Pancreas (tissue), 10 donors: ENCODE measurements at places on chromosomes 7 and 10.

DNA sequence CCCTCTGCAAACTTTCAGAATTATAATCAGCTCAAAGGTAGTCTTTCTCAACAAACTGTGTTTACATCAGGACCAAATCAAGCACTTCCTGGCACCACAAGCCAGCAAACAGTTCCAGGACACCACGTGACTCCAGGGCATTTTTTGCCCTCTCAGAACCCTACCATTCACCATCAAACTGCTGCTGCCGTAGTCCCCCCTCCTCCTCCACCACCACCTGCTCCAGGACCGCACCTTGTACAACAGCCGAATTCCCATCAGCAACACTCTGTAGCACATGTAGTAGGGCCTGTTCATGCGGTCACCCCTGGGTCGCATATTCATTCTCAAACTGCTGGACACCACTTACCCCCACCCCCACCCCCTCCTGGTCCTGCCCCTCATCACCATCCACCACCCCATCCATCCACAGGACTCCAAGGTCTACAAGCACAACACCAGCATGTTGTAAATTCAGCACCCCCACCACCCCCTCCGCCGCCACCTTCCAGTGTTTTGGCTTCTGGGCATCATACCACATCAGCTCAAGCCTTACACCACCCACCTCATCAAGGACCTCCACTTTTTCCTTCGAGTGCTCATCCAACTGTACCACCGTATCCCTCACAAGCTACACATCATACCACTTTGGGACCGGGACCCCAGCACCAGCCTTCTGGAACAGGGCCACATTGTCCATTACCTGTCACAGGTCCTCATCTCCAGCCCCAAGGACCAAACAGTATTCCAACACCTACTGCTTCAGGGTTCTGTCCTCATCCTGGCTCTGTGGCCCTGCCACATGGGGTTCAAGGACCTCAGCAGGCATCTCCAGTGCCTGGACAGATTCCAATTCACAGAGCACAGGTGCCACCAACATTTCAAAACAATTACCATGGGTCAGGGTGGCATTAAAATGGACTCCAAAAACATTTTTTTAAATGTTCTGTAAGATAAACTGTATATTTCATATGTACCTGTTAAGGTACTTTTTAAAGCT lies 98.7 kb downstream of the KMT2E start:
- no peak overlapping the region for H3K4me3 ChIP-seq
- peak overlapping the region; percentile 50 for H3K27ac ChIP-seq
- peaks cover 21% of the 10 kb centered on the region for H3K36me3 ChIP-seq
- peak; percentile 65 for DNase-seq

GRCh38 chr10:12165999-12166775 lies 29.5 kb downstream of the NUDT5 start:
- H3K4me3 ChIP-seq, result no peak overlapping the region
- peaks cover 38% of the 10 kb centered on the region for H3K36me3 ChIP-seq
- no peak overlapping the region for H3K27ac ChIP-seq
- no peaks in the 10 kb centered on the region for H3K4me1 ChIP-seq

- DNase-seq, result no peak
- H3K27ac ChIP-seq, result no peak overlapping the region
- H3K36me3 ChIP-seq, result no peaks in the 10 kb centered on the region
- H3K4me1 ChIP-seq, result no peaks in the 10 kb centered on the region
Measured at GRCh38 chr7:155722118-155722517, 77.7 kb downstream of the RBM33 start.

DNA sequence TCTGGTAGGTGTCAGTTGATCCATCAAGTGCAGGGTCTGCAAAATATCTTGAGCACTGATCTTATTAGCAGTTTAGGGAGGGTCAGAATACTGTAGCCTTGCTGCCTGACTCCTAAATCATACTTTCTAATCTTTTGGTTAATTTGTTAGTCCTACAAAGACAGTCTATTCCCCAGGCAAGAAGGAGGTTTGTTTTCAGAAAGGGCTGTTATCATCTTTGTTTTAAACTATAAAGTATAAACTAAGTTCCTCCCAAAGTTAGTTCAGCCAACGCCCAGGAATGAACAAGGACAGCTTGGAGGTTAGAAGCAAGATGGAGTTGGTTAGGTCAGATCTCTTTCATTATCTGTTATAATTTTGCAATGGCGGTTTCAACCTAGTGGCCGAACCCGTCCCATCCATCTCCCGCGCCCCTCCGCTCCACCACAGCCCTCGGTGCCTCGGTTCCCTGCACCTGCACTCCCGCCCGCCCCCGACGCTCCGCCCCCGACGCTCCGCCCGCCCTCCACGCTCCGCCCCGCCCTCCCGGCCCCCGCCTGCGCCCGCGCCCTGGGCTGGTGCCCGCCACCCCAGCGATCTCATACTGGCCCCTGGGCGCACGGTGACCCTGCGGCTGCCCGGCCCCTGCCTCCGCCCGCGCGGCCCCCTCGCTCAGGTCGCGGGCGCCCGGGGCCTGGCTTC lies at the start of gene ADCK2:
ADCK2 (plus strand) TSS at position 564 of the 681 bp plus-strand sequence. CDS start 386 bp downstream, outside the sequence.
- H3K4me1 ChIP-seq, result peaks cover 7% of the 10 kb centered on the region
- peak within 1 kb of the TSS; percentile 63 for H3K4me3 ChIP-seq
- peak; percentile 65 for DNase-seq
- no peaks in the 10 kb centered on the region for H3K27me3 ChIP-seq
- peak within 1 kb of the TSS; percentile 73 for H3K27ac ChIP-seq
- H3K36me3 ChIP-seq, result no peaks in the 10 kb centered on the region

DNA sequence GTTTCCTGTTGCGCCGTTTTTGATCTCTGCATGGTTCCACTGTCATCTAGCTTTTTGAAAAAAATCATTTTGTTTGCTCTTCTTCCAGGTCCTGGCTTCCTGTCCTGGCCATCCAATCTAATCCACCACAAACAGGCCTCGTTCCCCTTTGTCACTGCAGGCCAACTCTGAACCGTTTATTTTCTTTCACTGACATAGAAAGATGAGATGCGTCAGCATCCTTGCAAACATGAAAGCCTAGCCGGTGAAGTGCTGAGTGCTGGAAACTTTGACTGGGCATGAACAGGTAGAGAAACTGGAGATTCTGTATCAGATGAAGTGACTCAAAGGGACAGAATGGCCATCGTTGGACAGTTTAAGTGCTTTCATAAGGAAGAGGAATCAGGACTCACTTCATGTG lies 1247.8 kb downstream of the TYW1 start:
- DNase-seq, result no peak
- no peaks in the 10 kb centered on the region for H3K27me3 ChIP-seq
- H3K27ac ChIP-seq, result no peak overlapping the region
- H3K36me3 ChIP-seq, result no peaks in the 10 kb centered on the region

- H3K4me1 ChIP-seq, result no peaks in the 10 kb centered on the region
- no peak for DNase-seq
- H3K27ac ChIP-seq, result no peak overlapping the region
Measured at GRCh38 chr10:84542522-84543490, 214.4 kb downstream of the CCSER2 start.

- DNase-seq, result no peak
- no peaks in the 10 kb centered on the region for H3K27me3 ChIP-seq
- H3K36me3 ChIP-seq, result no peaks in the 10 kb centered on the region
Measured at GRCh38 chr10:63384001-63384400, 81.8 kb downstream of the JMJD1C start.

DNA sequence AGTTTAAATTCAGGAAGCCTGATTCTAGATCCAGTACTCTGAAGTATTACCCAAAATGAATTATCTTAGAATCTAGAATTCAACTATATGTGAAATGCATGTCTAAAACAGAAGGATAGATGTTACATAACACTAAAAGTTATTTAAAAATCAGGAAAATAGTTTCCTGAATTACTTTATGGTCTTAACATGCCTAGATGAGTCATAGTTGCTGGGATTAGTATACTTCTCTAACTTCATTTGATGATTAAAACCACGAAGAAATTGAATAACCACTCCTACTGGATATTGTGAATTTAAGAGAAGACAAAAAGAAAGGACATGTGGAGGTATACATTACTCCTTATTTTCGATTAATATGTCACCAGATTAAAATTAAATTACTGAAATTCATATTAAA lies 65.5 kb downstream of the ATAD1 start:
- no peaks in the 10 kb centered on the region for H3K27me3 ChIP-seq
- no peak for DNase-seq
- no peak overlapping the region for H3K4me3 ChIP-seq
- peaks cover 14% of the 10 kb centered on the region for H3K36me3 ChIP-seq
- no peaks in the 10 kb centered on the region for H3K4me1 ChIP-seq

DNA sequence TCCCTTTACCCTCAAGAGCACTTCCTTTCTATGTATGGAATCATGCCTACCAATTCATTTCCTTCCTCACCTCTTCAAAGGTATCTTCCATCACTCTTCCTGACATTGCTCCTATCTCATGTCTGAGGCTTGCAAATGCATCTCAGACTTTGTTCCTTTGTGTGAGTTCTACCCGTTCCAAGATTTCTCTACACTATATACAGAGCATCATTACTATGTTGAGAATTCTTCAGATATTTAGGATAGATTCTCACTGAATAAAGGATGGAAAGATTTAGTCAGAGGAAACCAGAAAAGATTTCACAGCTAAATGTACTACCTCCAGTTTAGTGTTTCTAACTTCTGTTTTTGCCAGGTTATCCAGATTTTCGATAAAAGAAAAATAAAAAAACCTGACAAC lies 462.7 kb downstream of the PHTF2 start:
- H3K36me3 ChIP-seq, result no peaks in the 10 kb centered on the region
- no peaks in the 10 kb centered on the region for H3K27me3 ChIP-seq
- no peaks in the 10 kb centered on the region for H3K4me1 ChIP-seq
- no peak for DNase-seq

DNA sequence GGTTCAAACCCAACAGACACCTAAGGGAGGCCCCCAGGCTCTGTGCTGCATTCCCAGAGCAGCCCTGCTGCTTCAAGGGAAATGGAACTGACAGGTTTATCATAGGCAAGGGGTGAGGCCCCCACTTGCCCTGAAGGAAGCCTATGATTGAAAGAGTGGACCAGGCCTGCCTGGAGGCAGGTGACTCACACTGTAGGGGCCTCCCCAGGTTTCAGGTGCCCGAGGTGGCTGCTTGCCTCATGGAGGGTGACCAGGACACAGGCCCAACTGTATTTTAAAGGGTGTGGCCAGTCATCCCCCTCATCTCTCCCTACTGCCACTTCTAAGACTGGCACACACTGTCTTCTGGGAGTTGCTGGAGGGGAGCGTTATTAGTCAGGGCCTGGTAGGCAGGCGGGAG lies 85.4 kb downstream of the ATXN7L1 start:
- H3K36me3 ChIP-seq, result no peaks in the 10 kb centered on the region
- H3K27me3 ChIP-seq, result no peaks in the 10 kb centered on the region
- DNase-seq, result no peak
- peaks cover 8% of the 10 kb centered on the region for H3K4me1 ChIP-seq

GRCh38 chr10:94293354-94293753 lies 69.4 kb downstream of the NOC3L start:
- no peak overlapping the region for H3K27ac ChIP-seq
- DNase-seq, result no peak
- no peaks in the 10 kb centered on the region for H3K36me3 ChIP-seq
- peaks cover 4% of the 10 kb centered on the region for H3K4me1 ChIP-seq
- H3K27me3 ChIP-seq, result no peaks in the 10 kb centered on the region

DNA sequence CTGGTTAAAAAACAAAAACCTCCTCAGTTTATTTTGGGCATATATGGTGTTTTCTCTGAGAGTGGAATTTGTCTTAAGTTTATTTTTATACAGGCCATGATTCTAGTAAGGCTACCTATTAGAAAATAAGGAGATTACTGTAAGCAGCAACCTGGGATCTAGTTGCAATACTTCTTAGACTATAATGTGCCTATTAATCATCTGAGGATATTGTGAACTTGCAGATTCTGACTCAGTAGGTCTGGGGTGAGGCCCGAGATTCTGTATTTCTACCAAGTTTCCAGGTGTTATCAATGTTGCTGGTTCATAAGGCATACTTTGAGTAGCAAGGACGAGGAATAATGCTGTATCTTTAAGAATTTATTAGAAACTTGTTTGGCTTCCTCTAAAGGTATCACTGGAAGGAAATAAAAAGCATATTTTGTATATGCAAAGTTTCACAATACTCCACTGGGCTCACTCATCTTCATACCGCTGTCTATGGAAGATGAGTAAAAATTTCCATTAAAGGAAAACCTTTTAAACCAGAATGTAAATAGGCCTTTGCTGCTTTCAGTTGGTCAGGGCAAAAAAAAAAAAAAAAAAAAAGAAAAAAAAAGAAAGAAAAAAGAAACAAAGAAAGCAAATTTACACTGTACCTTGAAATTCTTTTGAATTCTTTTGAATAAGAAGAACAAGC lies 105.8 kb downstream of the BMPER start:
- no peak overlapping the region for H3K4me3 ChIP-seq
- DNase-seq, result no peak
- no peaks in the 10 kb centered on the region for H3K27me3 ChIP-seq
- no peaks in the 10 kb centered on the region for H3K4me1 ChIP-seq
- H3K36me3 ChIP-seq, result no peaks in the 10 kb centered on the region

- no peaks in the 10 kb centered on the region for H3K4me1 ChIP-seq
- no peaks in the 10 kb centered on the region for H3K27me3 ChIP-seq
- no peak overlapping the region for H3K4me3 ChIP-seq
- no peaks in the 10 kb centered on the region for H3K36me3 ChIP-seq
- H3K27ac ChIP-seq, result no peak overlapping the region
Measured at GRCh38 chr10:70634011-70634410, 31.5 kb upstream of the PRF1 start.

- peak; percentile 78 for DNase-seq
- no peaks in the 10 kb centered on the region for H3K27me3 ChIP-seq
- peak overlapping the region; percentile 94 for H3K27ac ChIP-seq
- H3K4me3 ChIP-seq, result peak overlapping the region; percentile 99
- no peaks in the 10 kb centered on the region for H3K4me1 ChIP-seq
Measured at GRCh38 chr7:139231513-139232376, 708 bp downstream of the UBN2 start.
